ENCODE measurements at places on chromosomes 2 and 18.
A peak's percentile ranks its signal among the peaks of the same experiment; 100 is the strongest.

GRCh38 chr18:32507093-32507492 is 36.4 kb upstream of the GAREM1 start:
- no peak for DNase-seq

- DNase-seq: no peak
Observed at GRCh38 chr2:123928358-123928757, 96.7 kb upstream of the CNTNAP5 start.

DNA sequence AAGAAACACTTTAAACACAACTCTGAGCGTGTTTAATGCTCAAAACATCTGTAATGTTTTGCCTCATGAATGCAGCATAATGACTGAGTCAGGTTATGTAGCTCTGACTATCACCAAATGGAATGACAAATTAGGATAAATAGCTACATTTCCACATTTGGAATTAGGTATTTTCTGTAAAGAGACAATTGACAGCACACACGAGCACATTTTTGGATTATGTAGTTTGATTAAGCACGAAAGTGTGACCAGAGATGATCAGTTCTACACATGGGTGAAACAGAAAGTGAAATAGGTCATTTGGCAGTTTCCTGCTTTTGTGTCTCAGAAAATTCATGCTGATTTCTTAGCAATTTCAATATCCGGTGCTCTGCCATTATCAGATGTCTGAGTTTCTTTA is 29.0 kb downstream of the LPIN1 start:
- no peak for DNase-seq

DNA sequence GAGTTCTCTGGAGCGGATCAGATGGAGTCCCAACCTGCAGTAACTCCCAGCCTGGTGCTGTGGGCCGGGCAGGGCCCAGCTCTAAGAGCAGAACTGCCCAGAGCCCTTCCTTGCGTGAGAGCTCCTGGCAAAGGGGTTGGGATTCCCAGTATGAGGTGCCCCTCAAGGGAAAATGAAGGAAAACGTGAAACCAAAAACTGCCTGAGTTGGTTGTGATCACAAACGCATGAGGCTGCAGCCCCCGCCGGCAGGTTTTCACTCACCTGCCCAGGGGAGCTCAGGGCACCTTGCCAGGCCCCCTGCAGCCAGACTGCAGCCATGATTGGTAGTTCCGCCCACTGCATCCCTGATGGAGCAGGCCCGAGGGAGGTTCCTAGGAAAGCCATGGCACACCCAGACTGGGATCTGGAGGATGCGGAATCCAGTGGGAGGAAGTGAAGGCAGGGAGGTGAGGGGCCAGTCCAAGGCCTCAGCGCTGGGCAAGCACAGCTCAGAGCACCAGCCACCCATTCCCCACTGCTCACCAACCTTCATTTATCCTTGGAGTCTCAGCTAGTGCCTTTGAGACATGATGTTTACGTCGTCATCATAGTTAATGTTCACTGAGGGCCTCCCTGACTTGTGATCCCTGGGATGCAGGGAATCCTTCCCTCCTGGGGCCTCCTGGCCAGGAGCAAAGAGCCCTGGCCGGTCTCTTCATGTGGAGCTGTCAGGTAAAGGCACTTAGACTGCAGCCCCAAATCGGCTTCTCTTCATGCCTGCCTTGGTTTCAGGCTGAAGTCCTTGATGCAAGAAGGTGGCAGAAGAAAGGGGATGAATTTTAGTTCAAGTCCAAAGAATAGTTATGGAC is 103.2 kb downstream of the INHBB start:
- no peak for DNase-seq

GRCh38 chr2:156837635-156838370 is 401.6 kb downstream of the GPD2 start:
- DNase-seq: no peak

DNA sequence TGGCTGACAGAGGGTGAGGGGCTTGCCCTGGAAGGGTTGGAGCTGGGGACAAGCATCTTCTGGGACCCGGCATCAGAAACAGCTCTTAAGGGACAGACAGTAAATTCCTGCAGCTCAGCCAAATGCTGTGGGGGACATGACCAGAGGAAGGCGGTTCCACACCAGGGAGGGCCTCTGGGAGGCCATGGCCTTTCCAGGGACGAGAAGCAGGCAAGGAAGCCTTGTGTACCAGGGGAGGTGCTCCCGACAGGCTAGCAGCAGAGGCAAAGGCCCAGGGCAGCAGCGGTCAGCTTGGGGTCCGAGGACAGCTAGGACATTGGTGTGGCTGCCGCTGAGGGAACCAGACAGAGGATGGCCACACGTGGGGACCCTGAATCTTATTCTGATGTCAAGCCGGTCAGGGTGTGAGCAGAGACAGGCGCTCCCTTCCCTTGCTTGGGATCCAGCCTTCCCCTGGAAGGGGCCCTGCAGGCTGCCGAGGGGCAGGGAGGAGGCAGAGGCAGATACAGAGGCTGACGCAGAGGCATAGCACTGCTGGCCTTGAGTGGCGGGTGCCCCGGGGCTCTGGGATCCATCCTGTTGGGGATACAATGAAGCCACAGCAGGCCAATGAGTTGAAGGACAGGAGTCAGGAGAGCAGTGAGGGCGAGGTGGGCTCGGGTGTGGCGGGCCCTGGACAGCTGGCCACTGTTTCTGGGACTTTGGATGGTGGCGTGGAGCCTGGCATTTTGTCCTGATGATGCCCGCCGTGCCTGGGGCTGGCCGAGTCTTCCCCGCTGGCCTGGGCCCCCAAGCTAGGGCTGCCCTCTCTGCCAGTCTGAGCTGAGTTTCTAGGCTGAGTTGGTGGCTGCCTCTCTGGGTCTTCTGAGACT is 64.1 kb upstream of the GPC1 start:
- DNase-seq: no peak

GRCh38 chr18:39602131-39602530 is 2036.5 kb upstream of the CELF4 start:
- no peak for DNase-seq

GRCh38 chr2:67798541-67799160 is 264.2 kb downstream of the C1D start:
- DNase-seq: no peak

GRCh38 chr2:223635080-223635479 is 32.9 kb upstream of the SCG2 start:
- DNase-seq: no peak

GRCh38 chr18:57666818-57667497 is 45.3 kb upstream of the NARS1 start:
- no peak for DNase-seq

DNA sequence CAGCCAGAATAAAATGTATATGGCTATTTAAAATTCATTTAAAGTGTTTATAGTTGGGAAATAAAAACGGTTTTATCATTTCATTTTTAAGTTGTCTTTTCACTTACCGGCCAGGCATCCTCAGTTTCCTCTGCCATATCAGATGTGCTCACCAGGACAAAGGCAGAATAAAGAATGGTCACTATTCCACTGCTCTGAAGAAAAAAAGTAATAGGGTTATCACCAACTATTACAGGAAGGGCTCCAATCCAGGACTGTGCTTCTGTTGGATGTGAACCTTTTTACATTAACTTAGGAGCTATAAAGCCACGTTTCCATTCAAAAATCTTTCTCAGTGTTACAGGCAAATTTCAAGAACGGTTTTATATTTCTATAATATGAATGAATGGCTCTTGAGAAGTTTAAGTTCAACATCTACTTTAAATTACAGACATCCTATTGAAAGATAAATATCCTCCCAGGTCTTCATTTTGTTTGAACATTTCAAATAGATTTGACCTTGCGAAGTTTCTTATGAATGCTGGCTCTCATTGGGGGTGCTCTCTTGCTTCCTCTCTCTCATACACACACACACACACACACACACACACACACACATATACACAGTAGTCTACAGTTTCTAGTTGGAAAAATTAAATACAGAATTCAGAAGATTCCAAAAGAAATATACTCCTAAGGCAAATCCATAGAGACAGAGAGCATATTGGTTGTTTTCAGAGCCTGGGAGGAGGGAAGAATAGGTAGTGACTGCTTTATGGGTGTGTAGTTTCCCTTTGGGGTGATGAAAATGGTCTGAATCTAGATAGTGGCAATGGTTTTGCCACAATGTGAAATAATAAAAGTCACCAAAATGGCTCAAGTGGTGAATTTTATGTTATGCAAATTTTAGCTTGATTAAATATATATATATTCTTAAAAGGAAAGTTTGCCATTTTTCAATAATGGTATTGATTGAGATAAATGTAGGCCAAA is 2.9 kb upstream of the SLC40A1 start:
- no peak for DNase-seq

- no peak for DNase-seq
Observed at GRCh38 chr2:187215532-187216240, 232.4 kb downstream of the CALCRL start.

- DNase-seq: no peak
Observed at GRCh38 chr2:134782792-134783191, 55.6 kb upstream of the ACMSD start.

- DNase-seq: no peak
Observed at GRCh38 chr2:25988134-25988533, 5.8 kb upstream of the KIF3C start.

- no peak for DNase-seq
Observed at GRCh38 chr2:16755442-16755841, 89.8 kb upstream of the CYRIA start.

DNA sequence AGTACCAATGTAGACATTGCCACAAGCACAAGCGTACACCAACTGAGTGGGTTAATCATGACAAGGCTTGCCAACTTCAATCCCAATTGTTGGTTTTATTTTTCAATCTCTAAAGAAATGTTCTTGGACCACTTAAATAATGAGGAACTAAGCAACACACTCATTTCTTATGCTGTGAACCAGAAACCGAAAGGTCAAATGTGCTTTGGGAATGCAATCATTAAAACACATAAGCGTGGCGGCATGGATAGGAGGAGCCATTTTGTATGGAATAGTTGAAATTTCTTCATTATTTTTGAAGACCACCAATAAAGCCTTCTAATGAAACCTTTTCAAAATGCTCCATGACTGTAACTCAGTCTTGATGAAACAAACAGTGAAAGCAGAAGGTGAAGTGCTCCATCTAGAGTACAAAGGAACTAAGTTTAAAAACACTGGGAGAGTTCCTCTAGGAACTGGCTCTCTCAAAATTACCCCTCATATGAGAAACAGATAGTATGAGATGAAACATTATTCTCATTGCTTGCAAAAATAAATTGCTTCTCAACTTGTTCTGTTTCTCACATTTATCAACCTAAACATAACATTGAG is 113.2 kb upstream of the CHST9 start:
- DNase-seq: no peak

- no peak for DNase-seq
Observed at GRCh38 chr2:26853751-26854150, 5.8 kb downstream of the DPYSL5 start.

GRCh38 chr18:45505497-45506206 is 109.6 kb upstream of the SLC14A2 start:
- DNase-seq: no peak

- no peak for DNase-seq
Observed at GRCh38 chr2:46913471-46914381, 1.9 kb downstream of the MCFD2 start.

DNA sequence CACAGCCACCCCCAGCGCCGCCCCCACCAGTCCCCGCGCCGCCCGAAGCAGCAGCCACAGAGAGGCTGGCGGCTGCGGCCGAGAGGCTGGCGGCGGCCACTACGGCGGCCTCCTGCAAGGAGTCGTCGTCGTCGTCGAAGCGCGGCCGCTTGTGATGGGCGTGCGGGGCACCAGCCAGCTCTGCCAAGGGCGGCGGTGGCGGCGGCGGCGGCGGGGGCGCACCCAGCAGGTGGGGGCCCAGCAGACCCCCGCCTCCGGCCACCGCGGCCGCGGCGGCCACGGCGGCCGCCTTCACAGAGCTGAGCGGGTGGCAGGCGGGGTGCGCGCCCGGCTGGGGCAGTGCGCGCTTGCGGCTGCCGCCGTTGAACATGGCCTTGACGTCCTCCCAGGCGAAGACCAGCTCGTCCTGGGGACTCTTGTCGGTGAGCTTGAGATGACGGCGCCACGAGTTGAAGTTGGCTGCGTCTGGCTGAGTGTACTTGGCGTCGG is 3.3 kb downstream of the SKOR2 start:
- no peak for DNase-seq

DNA sequence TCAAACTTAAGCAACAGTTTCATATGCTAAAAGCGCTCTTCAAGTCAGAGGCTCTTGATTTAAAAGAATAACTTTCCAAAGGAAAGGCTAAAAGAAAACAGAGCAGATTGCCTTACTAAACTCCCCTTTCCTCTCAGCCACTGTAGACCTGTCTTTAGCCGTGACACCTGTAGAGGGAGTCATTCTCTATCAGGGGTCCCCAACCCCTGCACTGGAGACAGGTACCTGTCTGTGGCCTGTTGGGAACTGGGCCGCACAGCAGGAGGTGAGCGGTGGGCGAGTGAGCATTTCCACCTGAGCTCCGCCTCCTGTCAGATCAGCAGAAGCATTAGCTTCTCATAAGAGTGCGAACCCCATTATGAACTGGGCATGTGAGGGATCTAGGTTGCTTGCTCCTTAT is 9.6 kb downstream of the SLC14A1 start:
- no peak for DNase-seq

DNA sequence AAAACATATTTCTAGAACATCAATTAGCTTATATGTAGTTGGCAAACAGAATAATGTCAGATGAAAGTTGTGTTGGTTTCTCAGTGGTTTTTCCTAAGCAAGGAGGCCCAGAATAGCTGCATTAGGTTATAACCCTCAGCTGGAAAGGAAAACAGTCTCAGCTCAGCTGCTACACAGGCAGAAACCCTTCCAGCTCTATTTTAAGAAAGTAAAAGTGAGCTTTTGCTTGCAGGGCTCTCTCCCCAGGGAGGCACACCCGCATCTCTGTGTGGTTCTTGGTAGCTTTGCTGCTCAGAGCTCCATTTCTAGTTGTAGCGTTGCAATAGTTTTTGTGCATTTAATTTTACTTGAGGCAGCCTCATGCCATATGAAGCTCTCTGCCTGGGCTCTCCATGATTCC is 54.6 kb downstream of the PIKFYVE start:
- DNase-seq: no peak

- no peak for DNase-seq
Observed at GRCh38 chr2:132915812-132916549, 246.0 kb upstream of the LYPD1 start.

GRCh38 chr2:20662308-20662937 is 4.5 kb upstream of the GDF7 start:
- DNase-seq: no peak

- no peak for DNase-seq
Observed at GRCh38 chr2:168215813-168216212, 31.6 kb downstream of the STK39 start.

DNA sequence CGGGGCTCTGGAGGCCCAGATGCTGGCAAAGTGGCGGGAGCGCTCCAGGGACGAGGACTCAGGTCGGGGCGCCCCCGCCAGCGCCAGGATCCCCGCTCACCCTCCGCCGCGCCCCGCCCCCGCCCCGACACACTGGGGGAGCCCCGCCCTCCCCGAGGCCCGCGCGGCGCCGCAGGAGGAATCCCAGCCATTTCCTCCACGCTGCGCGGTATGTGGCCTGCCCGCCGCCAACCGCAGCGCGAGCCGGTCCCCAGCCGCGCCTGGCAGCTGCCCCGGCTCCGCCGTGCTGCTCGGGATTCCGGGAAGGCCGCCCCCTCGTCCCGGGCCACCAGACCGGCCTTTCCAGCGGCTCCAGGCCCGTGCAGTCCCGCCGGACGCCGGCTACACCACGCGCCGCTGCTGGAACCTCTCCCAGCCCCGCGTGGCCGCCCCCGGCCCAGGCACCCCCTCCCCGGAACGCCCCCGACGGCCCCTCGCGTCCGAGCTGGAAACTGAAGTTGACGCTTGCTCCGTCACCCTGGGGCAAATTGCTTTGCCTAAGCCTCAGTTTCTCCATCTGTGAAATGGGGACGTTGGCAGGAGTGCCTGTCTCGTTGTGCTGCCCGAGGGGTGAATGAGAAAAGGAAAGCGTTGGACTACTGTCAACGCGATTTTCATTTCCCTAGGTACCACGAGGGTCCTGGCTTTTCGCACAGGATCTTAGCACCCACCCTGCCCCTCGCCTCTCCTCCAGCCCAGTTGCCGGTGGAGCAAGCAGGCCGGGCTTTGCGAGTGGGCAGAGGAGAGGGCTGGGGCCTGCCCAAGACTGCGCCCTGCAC is 53.6 kb downstream of the PKDCC start:
- peak; percentile 59 for DNase-seq

Data from activated CD4-positive, alpha-beta T cell treated with anti-CD3 and anti-CD28 coated beads, Interleukin-2, amount 50 U/mL, for 4 hours (primary cell).